SK-N-MC (cell line): ENCODE measurements at places on chromosomes 5 and 9.

GRCh38 chr5:159497221-159497620 is 166.9 kb upstream of the IL12B start:
- DNase-seq: no peak

DNA sequence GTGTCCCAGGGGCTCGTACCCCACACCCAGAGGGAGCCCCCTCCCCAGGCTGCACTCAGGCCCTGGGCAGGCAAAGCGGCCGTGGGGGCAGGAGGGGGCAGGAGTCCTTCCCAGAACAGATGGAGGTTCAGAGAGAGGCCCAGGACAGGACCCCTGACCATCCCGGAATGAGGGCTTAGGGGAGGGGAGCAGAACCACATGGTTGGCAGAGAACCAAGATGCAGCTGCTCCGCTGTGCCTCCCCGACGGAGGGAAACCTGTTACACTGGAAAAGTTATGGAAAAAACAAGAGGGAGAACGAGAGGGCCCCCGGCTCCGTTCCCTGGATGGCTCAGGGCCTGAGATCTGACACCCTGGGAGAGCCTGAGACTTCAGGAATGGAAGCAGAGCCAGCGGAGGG is 22.7 kb downstream of the SLC12A7 start:
- no peak for DNase-seq

DNA sequence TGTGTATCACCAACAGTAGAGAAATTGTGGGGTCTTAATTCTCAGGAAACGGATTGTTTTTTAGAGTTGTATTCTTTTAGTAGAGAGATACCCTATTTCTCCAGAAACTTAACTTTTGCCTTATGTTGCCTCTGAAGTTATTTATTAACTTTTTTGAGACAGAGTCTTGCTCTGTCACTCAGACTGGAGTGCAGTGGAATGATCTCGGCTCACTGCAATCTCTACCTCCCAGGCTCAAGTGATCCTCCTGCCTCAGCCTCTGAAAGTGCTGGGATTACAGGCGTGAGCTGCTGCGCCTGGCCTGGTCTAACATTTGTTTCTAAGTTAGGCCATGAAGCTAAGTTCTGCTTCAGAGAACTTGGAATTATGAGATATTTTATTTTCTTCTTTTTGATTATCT is 75.0 kb downstream of the CFAP95 start:
- no peak for DNase-seq

DNA sequence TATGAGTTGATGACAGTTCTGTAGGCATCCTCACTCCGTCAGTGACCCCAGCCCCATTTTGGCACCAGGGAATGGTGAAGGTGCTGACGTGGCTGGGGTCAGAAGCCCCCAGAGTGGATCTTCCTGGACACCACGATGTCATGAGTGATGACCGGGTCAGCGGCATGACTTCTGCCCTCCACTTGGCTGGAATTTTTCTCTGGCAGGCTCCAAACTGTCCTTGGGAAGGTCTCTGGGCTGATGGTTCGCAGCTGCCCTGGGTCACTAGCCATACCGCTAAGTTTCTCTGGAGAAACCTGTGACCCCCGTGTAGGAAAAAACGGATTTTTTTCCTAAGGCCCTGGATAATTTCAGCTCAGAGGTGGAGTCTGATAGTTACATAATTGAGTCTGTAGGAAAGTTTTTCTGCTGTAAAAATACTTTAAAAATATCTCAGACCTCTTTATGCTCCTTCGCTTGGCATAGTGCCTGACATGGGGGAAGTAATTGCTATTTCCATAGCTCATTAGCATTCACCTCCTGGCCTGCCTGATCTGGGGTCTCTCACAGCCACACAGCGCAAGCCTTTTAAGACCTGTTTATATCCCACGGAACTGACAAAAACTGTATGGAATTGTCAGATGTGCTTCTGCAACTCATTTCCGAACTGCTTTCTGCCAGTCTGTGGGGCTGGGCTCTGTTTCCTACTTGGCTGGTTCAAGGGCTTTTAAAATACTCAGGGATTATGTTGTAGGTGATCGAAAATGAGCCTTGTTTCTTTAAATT is 69.2 kb downstream of the ANGPTL2 start:
- no peak for DNase-seq

DNA sequence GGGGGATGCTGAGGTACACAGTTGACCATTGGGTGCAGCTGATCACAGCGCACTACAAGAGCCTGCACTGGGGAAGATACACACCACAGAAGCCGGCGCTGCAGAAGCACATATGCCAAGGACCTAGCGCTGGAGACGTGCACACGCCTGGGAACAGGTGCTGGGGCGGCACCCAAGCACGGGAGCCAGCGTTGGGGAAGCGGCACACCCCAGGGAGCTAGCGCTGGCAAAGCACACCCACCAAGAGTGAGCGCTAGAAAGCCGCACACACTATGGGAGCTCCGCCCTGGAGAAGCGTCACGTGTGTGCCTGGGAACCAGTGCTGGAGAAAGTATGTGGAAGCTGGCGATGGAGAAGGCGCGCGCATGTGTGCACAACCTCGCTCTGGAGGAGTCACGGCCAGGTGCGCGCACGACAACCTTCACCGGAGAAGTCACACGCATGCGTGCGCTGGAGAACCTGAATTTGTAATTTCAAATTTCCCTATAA is 4.5 kb downstream of the FANCC start:
- no peak for DNase-seq

- no peak for DNase-seq
Measured at GRCh38 chr9:32427111-32427873, 42.8 kb downstream of the ACO1 start.

DNA sequence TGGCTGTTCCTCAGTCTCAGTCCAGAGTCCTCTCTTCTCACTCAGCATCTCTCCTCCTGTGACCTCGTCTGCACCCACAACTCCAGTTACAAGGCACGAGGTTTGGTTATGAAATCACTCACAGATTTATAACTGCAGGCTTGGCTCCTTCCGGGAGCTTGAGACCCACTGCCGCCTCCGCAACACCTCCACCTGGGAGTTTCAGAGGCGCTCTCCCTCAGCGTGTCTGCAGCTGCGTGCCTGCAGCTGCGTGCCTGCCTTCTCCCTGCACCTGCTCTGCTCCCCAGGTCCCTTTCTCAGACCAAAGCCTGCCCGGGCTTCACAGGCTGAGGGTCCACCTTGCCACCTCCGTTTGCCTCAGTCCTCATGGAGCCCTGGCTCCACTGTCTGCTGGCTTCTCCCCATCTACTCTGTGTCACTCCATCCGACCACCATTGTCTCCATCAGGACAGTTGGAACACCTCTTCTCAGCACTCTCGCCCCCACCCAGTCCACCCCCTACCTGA is 51.5 kb downstream of the HRH2 start:
- DNase-seq: no peak

DNA sequence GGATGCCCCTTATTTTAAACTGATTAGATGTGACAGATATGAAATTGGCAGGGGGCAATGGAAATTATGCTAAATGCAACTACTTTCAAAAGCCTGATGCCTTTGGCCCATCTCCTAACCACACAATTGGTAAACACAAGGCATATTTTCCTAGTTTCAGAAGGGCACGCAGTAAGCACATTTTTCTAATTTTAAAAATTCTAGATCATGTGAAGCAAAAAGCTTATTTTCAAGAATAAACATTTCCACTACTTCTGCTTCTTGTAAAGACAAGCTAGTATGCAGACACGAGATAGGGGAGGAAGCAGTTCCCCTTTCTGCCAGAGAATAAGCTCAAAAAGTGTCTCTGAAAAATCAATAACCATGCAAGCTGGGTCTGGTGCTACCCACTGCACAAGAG is 67.7 kb downstream of the ABCA1 start:
- DNase-seq: no peak

- no peak for DNase-seq
Measured at GRCh38 chr9:35845824-35846771, 17.1 kb downstream of the TMEM8B start.

DNA sequence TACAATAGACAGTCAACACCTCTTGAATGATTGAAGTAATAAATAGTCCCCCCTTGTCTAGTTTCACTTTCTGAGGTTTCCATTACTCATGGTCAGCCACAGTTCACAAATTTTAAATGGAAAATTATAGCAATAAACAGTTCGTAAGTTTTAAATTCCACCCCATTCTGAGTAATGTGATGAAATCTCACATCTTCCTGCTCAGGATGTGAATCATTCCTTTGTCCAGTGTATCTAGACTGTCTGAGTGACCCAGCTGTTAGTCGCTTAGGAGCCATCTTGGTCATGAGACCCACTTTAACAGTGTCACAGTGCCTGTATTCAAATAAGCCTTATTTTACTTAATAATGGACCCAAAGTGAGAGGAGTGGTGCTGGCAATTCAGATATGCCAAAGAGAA is 311.6 kb upstream of the PRR16 start:
- no peak for DNase-seq

GRCh38 chr9:107036367-107036766 is 173.4 kb downstream of the ZNF462 start:
- no peak for DNase-seq

GRCh38 chr9:136712690-136713544 is 545 bp downstream of the DIPK1B start:
- no peak for DNase-seq

- DNase-seq: no peak
Measured at GRCh38 chr9:34463098-34463900, 4.7 kb downstream of the DNAI1 start.

DNA sequence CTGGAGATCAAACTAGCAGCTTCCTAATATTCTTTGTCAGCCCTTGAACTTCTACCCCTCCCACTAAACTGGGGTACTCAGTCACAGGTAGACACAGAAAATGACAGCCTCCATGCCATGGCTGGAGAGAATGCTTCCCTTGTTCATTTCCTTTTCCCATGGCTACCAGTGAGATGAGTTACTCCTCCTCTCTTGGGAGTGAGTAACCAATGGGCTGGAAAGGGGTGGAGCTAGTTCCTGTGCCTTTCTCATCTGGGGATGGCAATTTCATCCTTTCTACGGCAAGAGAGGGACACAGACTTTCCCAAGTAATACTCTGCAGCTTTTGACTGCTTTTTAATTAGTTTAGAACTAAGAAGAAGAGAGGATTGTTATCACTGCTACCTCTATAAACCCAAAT is 1045.6 kb upstream of the WWC1 start:
- no peak for DNase-seq

DNA sequence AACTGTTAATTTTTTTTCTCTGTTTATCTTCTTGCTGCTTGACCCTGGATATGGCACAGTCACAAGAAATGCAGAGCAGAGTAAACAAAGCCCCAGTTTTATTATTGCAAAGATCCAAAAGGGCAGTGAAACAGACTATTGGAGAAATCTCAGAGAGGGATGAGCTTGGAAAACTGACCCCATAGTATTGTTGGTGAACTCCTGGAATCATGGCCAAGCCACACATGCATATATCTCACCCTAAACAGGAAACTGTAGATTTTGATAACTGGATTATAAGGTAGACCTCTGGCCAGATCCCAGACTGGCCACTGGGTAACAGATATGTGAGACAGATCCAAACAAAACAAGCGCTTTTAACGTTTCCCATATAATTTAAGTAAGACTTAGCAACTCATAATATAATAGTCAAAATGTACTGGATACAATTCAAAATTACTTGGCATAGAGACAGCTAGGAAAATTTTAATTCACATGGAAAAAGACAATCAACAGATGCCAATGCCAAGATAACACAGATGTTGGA is 263.5 kb upstream of the SEMA6A start:
- no peak for DNase-seq

- no peak for DNase-seq
Measured at GRCh38 chr5:177399997-177400868, at the start of gene PFN3. Gene PFN3, minus strand, starts transcription at chr5:177400661. Its CDS starts 85 bp downstream, at chr5:177400576.

DNA sequence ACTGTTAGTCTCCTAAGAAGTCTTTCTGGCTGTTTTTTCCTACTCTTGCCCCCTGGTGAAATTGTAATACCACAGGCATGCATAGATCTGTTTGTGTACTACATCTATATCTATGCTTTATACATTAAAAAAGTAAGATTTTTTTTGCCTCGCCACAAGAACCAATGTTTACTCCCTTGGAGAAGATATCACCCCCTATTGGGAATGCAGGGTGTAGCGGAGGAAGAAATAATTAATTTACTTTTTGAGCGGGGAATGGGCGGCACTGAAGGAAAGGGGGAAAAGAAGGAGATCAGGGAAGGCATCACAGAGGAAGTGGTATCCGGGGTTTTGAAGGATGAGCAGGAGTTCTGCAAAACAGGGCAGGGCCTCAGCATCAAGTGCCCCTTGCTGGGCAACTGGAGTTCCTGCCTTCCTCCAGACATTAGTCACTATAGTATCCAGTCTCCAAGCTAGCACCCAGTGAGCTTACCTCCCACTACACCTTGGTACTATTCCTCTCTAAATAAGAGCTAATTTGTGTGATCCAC is 134.9 kb downstream of the GABBR2 start:
- DNase-seq: no peak

DNA sequence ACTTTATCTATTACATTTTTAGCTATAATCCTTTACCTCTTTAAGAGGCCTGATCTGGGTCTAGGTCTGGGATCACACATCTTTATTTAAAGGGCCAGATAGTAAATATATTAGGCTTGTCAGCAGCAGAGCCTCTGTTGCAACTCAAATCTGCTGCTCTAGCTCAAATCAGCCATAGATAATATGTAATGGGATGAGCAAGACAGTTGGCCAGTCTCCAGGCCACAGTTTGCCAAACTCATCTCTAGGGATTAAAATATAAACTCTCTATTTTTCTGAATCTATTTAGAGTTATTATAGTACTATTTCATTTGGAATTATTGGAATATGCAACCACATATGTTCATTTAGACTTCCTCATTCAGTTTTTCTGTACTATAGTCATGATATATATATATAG is 115.9 kb upstream of the MINAR2 start:
- no peak for DNase-seq

- DNase-seq: peak; percentile 84
Measured at GRCh38 chr9:81557452-81558090, 131.8 kb downstream of the TLE1 start.

- DNase-seq: no peak
Measured at GRCh38 chr5:45205403-45205961, 396.7 kb downstream of the MRPS30 start.

GRCh38 chr5:29150840-29151239 is 2042.6 kb upstream of the CDH6 start:
- no peak for DNase-seq

DNA sequence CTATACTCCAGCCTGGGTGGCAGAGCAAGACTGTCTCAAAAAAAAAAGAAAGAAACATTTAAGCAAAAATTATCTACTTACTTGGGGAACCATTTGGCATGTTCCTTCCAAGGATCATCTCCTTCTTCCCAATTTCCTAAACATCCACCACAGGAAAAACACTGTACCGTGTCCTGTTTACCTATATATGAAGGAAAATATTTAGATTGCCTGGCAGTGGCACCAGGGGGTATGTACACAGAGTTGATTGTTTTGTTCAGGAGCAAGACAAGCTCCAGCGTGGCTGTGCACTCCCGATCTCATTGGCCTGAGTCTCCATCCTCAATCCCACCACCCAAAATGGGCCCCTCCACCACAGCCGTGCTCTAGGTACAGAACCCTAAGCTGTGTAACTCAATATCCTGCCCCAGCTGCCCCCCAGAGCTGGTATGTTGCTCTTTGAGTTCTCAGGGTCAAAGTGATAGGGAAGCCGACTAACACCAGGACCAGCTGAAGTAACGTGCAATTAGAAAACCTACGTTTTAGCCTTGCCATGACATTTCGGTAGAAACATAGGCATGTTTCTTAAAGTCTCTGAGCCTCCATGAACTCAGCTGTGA is 13.8 kb downstream of the NAIP start:
- DNase-seq: no peak

GRCh38 chr9:87673446-87674120 is 52.3 kb upstream of the CTSL start:
- DNase-seq: no peak
